ENCODE measurements at places on chromosomes 6 and 20. TPM values are rescaled to one million over a fixed set of nuclear protein-coding genes. Genes with fewer than 3 reads are reported as not detected.

Gene PSORS1C1
- 3.9 TPM for polyA plus RNA-seq

Gene HNF4A
- 38.2 TPM for polyA plus RNA-seq

Gene ADGRF4
- polyA plus RNA-seq, result 6.6 TPM

Gene MTFR2
- 1.9 TPM for polyA plus RNA-seq

Gene CALHM6
- polyA plus RNA-seq, result 0.50 TPM

Gene ABHD16B
- polyA plus RNA-seq, result 0.95 TPM

Gene IP6K3
- 25.3 TPM for polyA plus RNA-seq

Gene OR2W1
- polyA plus RNA-seq, result not detected
